ENCODE measurements at places on chromosomes 2 and 18.
A peak's percentile ranks its signal among the peaks of the same experiment; 100 is the strongest.

- no peak overlapping the region for H3K4me3 ChIP-seq
- no peaks in the 10 kb centered on the region for H3K36me3 ChIP-seq
- DNase-seq: no peak
- H3K4me1 ChIP-seq: peaks cover 85% of the 10 kb centered on the region
These were observed 24.9 kb downstream of the GLI2 start for GRCh38 chr2:120760446-120761135.

DNA sequence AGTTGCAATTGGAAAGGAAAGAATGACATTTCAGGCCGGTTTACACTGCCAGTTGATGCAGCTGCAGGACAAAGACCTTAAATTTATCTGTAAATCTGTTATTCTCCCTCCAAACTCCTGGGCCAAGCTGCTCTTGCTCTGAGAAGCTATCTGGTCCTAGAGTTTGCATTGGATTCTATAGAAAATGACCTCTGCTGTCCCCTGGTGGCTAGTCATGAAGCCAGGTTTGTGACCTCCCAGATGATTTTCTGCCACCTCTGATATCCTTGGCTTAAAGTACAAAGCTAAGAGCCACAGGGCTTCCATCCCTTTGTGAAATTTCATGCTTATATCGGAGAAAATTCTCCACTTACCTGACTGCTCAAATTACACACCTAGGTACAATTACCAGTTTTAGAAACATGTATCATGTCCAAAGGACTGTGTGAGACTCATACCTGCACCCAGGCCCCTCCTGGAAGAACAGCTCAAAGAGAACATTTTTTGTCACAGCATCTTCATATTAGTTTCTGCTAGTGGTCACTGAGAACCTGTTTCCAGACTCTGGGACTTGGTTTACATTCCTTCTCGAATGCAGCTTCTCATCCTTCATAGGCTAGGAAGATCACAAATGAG is 28.9 kb upstream of the IER3IP1 start:
- peaks cover 61% of the 10 kb centered on the region for H3K27me3 ChIP-seq
- no peaks in the 10 kb centered on the region for H3K4me1 ChIP-seq
- no peak overlapping the region for H3K27ac ChIP-seq
- no peak for DNase-seq

DNA sequence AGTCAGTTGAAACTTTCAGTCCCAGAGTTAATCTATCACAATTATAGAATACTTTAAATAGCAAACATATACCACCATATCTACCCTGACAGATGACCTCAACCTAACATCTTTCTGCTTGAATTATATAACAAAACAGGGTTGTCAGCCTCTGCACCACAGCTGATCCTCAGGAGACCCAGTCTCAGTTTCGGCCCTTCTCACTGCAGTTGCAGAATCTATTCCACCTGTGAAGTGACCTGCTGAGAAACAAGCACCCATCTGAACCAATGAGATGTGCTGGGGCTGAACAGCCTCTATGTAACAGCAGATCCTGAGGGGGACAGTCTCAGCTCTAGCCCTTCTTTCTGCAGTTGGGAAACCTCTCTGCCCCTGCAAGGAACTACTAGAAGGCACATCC is 567.6 kb downstream of the KCNJ3 start:
- H3K27me3 ChIP-seq: peaks cover 2% of the 10 kb centered on the region
- DNase-seq: no peak
- H3K4me3 ChIP-seq: no peak overlapping the region
- H3K27ac ChIP-seq: no peak overlapping the region

GRCh38 chr2:234680688-234681619 is 184.1 kb upstream of the ARL4C start:
- no peaks in the 10 kb centered on the region for H3K36me3 ChIP-seq
- peak; percentile 38 for DNase-seq
- peaks cover 27% of the 10 kb centered on the region for H3K4me1 ChIP-seq
- no peak overlapping the region for H3K27ac ChIP-seq

- H3K27me3 ChIP-seq: peaks cover 4% of the 10 kb centered on the region
- H3K4me3 ChIP-seq: no peak overlapping the region
- peaks cover 2% of the 10 kb centered on the region for H3K4me1 ChIP-seq
- no peaks in the 10 kb centered on the region for H3K36me3 ChIP-seq
- H3K27ac ChIP-seq: no peak overlapping the region
These were observed 7.9 kb upstream of the CFAP36 start for GRCh38 chr2:55511508-55512124.

Measured in osteocyte (in vitro differentiated cells).